ENCODE measurements at places on chromosomes 13 and 19.

DNA sequence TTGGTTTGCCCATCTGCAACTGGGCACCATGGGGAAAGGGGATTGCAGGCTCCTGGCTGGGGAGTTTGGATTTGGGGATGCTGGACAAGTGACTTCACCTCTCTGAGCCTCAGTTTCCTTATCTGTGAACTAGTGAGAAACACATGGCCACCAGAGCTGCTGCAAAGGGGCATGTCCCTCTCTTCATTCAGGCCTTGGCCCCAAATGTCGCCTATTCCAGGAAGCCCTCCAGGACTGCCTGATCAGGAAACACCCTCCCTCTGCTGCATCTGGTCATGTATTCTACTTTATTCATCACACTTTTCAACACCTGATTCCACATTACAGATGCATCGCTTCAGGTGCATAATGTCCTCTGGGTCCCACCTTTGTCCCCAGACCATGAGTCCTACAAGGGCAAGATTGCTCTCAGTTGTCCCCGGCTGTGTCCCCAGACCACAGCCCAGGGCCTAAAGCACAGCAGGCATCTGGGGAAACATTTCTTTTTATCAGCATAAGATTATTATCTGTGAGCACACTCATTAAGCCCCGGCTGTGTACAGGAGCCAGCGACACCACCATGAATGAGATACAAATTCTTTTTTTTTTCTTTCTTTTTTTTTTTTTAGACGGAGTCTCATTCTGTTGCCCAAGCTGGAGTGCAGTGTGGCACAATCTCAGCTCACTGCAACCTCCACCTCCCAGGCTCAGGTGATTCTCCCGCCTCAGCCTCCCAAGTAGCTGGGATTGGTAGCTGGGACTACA lies 37.5 kb downstream of the ARRDC2 start:
- DNase-seq = no peak

DNA sequence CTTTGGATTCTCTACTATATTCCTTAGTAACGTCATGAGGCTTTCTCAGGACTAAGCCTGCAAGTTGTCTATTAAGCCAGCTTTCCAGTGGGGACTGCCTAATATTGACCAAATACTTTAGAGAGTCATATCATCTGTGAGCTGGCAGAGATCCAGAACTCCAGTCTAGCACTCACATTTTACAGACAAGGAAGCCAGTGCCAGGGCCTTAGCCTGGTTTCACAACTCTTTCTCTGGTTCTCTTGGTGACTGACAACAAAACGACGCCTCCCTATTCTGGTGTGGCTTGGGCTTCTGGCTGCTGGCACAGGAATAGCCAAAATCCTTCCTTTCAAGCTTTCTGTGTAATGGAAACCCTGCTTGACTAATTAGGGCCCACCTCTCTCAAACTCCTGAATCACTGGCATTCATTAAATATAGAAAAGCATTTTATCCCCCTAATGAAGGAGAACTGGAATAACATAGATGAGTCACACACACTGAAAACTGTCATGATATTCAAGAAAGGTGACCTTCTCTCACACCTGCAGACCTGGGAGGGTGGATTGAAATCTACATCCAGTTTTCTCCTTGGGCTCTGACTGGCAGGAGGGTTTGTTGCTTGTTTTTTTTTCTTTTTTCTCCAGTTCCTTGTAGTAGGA lies 75.2 kb upstream of the UBL3 start:
- DNase-seq = no peak

DNA sequence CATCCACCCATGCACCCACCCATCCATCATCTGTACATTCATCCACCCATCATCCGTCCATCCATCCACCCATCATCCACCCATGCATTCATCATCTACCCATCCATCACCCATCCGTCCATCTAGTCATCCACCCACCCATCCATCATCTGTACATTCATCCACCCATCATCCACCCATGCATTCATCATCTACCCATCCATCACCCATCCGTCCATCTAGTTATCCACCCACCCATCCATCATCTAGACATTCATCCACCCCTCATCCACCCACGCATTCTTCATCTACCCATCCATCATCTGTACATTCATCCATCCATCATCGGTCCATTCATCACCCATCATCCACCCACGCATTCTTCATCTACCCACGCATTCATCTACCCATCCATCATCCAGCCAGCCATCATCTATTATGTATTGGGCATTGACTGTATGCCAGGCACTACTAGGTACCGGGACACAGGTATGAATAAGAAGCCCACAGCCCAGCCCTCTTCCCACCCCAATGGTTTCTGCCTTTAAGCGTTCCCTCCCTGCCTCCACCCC lies 16.7 kb upstream of the GALP start:
- DNase-seq = no peak

DNA sequence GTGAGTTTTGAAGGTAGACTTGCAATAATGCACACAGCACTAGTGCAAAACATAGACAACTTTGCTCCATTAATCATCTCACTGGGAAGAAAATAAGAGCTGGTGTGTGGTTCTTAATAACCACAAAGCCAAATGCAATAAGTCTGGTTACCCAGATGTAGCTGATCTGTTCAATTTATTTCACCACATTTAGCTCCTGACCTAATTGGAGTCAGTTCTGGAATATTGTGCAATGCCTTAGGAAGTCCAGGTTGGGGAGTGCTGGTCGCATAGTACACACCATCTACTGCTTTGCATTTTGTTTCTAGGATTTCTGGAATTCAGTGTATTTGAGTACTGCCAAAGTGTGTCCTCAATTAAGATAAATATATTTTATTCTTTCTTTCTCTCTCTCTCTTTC lies 483.3 kb upstream of the SPRY2 start:
- DNase-seq = no peak
